ENCODE measurements at places on chromosomes 12 and 14.

- no peak for DNase-seq
Measured at GRCh38 chr12:130700492-130701401, 15.4 kb downstream of the RIMBP2 start.

DNA sequence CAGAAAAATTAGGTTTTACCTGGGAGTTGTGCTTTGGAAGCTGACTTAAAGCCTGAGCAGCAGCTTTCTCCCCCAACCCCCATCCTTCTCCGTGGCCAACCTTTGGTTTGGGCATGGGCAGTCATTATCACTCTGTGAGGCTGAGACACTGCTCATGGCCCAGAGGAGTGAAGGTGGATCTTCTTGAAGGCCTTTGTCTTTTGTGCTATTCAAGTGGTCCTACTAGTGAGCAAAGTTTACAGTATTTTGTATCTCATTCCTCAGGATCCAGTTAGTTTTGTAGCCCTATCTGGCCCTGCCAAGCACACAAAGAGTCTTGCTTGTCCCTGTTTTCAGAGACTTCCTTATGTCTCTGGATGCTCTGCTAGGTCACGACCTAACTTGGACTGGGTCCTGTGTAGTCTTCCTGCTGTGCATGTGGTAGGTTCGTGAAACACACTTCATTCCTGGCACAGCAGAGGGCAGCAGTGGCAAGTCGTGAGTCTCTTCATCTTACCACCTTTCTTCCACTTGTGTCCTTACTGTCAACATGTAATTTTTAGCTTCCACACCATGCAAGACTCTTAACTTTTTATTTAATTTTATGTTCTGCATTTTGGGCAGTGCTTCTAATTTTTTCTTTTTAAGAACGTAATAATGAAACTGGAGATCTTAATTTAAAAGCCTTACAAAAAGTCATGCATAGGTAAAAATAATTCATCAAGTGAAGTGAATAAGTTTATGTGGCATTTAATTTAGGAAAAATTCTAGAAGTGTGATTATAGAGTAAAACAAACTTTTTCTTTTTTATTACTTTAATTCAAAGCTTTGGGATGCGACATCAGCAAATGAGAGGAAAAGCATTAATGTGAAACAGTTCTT is 53.7 kb downstream of the APAF1 start:
- peak; percentile 55 for DNase-seq

GRCh38 chr12:31029916-31030562 is 43.6 kb upstream of the DDX11 start:
- no peak for DNase-seq

DNA sequence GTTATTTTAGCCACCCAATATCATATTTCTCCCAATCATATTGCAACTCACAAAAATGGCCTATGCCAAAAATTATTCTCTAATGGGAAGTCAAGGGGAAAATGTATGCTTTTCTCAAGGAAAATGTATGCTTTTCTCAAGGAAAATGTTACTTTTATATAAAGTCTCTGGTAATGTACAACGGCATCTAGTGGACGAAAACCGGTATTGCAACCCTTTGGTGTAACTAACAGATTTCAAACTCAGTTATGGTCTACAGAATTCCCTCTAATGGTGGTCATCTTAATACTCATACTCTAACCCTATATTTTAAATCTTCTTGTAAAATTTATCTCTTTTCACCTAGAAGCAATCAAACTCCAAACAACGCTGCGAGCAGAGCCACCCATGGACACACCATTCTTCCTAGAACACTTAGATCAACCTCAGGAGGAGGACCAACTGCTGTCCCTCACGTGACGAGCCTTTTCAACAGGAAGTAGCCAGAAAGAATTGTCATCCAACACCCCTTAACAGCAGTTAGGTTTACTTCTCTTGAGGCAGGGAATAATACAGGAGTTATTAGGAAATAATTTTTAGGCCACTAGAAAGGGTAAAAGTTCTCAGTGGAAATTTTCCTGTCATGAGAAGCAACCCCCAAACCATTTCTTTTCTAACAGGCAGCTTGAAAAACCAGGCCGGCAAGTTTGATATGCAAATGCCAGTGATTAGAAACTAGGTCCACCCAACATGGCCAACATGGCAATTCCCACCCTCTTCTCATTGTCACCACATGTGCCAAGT is 20.1 kb downstream of the APOBEC1 start:
- peak; percentile 40 for DNase-seq

GRCh38 chr12:49664591-49665239 is 41.4 kb downstream of the PRPF40B start:
- DNase-seq, result no peak

- DNase-seq, result no peak
Measured at GRCh38 chr12:68368327-68368726, 36.2 kb upstream of the MDM1 start.

DNA sequence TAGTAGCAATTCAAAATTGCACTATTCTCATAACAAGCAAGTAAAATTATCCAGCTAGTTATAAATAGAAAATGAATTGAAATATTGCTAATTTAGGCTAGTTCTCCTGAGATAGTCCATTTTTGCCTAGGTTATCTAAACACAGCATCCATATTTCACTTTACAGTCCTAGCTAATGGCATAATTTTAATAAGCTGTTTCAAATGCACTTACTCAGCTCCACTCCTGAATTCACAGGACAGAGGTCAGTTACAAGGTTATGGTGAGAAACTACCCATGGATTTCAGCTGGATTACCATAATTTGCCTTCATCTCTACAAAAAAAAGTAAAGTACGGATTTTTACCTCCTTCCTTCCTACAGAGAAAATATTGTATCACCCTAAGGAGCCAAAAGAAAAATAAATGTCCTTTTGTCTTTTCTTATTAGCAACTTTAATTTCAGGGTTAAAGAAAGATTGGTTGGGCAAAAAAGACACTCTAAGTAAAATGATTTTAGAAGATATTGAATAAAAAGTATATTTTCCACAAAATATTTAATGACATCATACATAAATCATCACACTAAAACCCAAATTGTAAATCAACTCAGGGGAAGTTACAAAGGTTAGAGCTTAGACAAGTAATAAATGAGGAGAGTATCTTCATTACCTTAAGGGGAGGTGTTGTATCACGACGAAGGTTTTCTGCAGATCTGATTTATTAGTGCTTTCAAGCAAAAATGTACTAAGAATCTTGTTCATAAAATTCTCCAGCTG is 377.4 kb downstream of the C12orf50 start:
- DNase-seq, result no peak

DNA sequence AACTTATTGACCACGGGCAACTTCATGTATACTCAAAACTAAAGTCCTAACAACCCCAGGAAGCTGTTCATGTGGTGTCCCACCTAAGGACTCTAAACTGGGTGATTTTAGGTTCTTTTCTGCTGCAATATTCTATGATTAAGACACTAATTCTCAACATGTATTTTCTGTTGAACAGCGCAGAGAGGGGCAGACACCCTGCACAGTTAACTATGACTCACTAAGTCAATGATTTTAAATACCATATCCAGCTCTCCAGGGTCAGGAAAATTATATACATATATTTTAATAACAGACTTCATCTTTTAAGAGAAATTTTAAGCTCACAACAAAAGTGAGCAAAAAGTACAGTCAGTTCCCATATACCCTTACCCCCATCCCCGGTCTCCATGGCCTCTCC is 85.0 kb downstream of the FOXN3 start:
- no peak for DNase-seq

- no peak for DNase-seq
Measured at GRCh38 chr14:70794294-70794693, 15.0 kb downstream of the MAP3K9 start.

DNA sequence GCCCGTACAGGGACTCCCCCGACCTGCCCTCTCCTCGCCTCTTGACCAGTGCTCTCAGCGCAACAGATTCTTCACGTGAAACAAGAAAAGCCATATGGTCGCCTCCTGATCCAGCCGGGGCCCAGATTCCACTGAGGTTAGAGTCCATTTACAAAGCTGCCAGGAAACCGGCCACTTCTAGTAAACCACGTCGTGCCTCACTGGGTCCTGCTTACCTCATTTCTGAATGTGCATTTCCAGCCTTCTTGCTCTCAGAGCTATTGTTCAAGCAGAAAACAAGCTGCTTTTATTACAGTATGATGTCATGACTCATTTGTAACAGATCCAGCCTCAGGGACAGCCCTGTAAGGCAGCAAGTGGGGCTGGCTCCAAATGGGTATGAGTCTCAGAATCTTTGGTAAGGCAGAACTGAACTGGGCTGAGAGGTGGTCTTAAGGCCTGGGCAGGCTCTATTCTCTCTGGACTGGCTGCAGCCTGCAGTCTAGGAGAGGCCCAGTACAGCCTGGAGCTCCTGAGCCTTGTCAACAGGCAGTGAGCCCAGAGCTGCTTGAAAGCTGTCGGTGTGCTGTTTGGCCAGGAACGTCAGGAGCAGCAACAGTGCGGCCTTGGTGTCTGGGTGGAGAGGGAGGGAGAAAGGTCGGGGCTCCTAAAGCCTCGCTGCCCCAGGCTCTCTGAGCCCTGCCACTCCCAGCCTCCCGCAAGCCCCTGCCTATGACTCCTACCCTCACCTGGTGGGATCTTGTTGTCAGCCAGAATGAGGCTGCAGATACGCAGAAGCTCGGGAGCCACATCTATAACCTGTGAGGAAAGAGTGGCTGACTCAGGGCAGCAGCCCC is 8.3 kb downstream of the REC8 start:
- no peak for DNase-seq

DNA sequence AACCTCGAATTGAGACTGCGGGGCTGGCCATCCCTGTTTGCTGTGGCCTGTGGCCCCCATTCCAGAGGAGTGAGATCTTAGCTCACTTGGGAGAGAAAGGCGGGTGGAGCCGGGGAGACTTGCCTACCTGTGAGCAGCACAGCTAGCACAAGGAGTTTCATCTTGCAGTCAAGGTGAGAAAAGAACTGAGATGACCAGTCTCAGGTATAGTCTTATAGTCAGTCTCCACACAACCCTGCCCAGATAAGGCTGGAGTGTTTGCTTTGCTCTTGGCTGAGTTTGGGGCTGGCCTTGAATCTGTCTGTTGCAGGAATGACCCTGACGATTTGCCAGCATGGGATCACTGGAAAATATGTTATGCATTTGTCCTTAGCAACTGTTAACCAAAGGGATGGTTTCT is at the start of gene PLA2G1B:
Gene PLA2G1B, minus strand, starts transcription at position 187 of the 400 bp plus-strand sequence. Its CDS starts 26 bp downstream, at position 161.
- DNase-seq, result no peak

DNA sequence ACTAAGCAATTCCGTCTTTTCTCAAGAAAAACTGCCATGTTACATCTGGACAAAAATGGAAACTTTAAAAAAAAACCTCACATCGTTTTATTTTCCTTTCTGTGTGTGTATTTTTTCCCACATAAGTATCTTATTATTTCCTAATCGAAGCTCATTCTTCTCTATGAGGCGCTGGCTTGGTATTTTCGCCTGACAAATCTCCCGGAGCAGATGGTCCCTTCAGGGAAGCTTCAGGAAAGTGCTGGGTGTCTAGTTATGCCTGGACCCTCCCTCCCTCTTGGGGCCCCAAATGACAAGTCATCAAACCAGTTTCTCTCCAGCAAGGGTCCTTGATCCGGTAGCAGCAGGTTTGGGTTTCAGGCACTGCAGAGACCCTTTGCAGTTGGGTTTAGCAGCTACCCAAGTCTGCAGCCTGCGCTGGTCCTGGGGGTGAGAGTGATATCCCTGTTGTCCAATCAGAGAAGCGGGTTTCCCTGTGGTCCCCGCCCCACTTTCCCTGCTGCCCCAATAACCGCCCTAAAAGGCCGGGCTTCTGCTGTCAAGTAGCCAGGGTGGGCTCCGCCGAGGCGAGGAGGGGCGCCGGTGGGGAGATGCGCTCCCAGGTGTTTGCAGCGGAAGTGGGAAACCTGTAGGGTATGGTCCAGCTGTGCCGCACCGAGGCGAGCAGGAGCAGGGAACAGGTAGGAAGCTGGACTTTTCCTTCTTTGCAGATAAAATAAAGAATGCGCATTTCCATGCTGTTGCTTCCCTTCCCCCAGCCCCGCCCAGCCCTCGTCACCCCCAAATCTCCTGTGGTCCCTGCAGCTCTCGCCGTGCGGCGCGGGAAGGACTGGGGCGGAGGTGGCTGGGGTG is at the start of gene CNTN1:
Gene CNTN1, plus strand, starts transcription at position 527 of the 852 bp plus-strand sequence.
- peak; percentile 39 for DNase-seq

DNA sequence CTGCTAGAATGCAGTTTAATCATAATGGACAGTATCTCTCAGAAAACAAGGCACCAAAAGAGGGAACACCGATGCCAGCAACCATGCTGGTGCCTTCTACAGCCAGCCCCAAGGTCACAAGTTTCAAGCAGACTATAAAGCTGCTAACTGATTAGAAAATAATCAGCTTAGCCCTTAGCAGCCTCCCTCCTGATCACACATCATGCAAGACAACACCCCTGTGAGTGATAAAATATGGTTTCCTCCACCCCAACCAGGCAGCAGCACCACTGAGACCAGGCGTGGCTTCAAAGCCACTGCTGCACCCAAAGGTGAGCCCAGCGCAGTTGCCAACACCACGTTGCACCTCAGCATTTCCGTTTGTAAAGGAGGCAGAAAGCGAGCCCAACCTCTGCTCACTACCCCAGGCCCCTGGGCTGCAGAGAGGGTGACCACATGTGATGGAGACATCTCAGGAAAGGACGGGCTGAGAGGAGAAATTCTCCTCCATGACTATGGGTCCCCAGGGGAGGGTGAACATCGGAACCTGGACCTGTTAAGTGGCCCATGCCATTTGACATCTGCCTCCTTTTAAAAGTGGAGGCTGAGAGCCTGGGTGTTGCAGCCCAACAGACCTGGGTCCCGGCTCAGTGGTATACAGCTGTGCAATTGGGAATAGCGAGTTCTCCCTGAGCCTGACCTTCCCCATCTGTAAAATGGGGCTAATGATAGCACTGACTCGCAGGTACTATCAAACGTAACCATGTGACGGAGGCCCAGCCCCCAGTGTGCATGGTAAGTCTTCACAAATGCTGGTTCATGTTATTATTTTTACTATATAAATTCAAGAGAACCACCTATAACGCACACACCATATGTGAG is 11.5 kb downstream of the ZFP36L1 start:
- DNase-seq, result peak; percentile 72

DNA sequence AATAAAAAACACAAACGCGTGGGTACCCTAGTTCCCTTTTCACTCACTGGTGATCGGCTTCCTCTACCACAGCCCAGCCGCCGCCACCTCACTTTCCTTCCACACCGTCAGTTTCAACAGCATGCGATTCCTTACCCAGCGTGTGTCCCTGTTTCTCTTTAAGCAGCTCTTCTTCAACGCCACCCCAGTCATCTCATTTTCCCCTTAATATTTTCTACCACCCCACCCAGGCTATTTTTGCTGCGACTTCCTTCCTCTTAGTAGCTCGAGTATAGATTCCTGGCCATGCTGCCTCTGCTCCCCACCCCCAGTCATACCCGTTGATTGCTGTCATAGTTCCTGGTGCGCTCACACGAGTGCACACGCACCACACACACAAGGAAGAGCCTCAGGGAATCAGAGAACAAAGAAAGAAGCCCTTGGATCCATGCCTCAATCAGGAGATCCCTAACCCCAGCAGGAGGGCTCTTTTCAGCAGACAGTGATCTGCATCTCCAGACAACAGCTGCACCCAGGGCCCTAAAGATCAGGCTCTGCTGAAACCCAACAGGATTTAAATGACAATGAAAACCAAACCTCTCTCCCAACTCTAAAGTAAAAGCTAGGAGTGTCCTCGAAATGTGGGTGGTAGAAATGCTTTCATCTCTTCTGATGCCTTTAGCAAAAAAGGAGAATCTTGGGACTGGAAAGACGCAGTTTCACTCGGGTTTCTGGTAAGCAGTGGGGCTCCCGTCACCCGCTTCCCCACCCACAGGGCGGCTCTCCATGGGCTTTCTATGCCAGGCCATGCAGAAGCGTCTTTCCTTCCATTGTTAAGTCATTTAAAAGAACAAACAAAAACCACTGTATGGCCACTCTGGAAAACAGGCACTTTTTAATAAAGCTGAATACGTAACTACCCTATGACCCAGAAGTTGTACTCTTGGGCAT is 23.8 kb downstream of the VPS37B start:
- peak; percentile 86 for DNase-seq

- DNase-seq, result peak; percentile 59
Measured at GRCh38 chr12:19273482-19274330, 144.2 kb downstream of the PLEKHA5 start.
